ENCODE measurements at places on chromosomes 16 and 17.

GRCh38 chr16:12706628-12707027 is 97.1 kb downstream of the CPPED1 start:
- no peak for DNase-seq

GRCh38 chr16:14252860-14253259 is 181.7 kb downstream of the MRTFB start:
- DNase-seq: no peak

GRCh38 chr17:77455111-77455890 is 314.5 kb downstream of the SEC14L1 start:
- DNase-seq: no peak

DNA sequence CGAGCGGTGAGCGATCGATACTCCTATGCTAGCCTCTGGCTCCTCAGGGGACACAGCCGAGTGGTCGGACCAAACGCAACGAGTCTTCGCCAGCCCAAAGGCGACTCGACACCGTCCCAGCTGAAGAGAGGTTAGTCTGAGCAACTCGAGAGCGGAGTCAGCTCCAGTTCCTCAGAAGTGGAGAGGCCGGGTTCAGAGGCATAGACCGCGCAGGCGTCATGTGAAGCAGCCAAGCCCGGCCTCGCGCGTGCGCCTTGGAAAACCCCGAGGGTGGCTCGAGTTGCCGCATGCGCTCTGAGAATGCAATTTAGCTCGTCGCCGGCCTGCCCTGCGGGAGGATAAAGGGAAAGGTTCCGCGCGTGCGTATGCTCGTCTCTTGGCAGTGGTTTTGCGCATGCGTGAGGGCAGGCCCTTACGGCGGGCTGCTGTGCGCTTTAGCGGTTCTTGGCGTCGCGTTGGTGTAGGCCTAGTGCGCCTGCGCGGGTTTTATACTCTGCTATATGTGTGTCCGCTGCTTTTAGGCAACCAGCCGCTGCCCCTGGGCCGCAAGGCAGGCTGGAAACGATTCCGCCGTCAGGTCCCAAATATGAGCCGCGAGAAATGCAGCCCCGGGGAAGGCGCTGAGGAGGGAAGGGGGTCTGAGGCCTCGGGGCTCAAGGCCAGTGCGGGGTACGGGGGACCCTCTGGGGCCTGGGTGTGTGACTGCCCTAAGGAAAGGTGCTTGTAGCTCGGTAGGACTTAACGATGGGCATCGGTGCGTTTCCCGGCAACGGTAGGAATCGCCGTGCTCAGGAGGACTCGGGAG is at the start of gene KDM8:
Gene KDM8, plus strand, starts transcription at position 20 of the 805 bp plus-strand sequence. CDS start 6,598 bp downstream, outside the sequence.
- DNase-seq: peak; percentile 100

DNA sequence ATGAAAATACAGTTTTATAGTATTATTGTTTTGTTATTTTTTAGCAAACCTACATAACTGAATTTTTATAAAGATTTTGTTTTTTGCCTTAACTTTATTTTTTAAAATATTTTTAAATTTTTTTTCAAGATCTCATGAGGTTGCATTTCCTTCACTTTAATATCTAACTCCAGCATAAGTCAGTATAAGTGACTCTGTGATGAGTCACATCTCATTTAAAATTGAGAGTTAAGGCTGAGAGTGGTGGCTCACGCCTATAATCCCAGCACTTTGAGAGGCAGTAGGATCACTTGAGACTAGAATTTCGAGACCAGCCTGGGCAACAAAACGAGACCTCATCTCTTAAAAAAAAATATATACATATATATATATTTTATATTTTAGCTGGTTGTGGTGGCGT is 44.0 kb downstream of the NLK start:
- DNase-seq: no peak

GRCh38 chr16:67666559-67667452 is at the start of the genes C16orf86 and ENKD1:
Gene C16orf86 (plus strand): TSS chr16:67666814. CDS start chr16:67666971, 157 bp downstream.
Gene ENKD1 (minus strand): TSS chr16:67666750. CDS start chr16:67666442, 308 bp downstream.
- DNase-seq: peak; percentile 84

DNA sequence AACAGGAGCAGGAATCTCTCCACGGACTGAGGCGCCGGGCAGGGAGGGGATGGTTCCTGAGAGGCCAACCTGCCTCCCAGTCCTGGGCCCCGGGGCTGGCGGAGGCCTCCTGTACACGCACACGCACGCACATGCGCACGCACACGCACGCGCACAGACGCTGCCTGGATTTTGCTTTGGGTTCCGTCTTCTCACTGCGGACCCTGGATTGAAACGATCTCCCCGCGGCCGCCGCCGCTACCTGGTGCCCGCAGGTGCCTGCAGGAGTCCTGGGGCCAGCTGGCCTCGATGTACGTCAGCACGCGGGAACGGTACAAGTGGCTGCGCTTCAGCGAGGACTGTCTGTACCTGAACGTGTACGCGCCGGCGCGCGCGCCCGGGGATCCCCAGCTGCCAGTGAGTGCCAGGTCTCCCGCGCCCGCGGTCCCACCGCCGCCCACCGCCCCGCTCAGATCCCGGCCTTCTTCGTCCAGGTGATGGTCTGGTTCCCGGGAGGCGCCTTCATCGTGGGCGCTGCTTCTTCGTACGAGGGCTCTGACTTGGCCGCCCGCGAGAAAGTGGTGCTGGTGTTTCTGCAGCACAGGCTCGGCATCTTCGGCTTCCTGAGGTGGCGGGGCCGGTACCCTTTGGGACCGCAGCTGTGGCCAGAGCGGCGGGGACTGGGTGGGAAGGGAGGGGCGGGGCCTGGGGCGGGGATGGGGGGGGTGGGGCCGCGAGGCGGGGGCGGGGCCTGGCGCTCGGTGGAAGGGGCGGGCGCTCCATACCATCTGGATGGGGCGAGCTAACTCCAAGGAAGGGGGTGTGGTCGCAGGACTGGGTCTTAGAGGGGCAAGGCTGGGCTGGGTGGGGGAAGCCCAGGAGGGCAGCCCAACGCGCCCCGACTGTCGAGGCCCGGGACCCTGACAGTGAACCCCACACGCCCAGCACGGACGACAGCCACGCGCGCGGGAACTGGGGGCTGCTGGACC is 12.3 kb downstream of the CES4A start:
- peak; percentile 48 for DNase-seq

DNA sequence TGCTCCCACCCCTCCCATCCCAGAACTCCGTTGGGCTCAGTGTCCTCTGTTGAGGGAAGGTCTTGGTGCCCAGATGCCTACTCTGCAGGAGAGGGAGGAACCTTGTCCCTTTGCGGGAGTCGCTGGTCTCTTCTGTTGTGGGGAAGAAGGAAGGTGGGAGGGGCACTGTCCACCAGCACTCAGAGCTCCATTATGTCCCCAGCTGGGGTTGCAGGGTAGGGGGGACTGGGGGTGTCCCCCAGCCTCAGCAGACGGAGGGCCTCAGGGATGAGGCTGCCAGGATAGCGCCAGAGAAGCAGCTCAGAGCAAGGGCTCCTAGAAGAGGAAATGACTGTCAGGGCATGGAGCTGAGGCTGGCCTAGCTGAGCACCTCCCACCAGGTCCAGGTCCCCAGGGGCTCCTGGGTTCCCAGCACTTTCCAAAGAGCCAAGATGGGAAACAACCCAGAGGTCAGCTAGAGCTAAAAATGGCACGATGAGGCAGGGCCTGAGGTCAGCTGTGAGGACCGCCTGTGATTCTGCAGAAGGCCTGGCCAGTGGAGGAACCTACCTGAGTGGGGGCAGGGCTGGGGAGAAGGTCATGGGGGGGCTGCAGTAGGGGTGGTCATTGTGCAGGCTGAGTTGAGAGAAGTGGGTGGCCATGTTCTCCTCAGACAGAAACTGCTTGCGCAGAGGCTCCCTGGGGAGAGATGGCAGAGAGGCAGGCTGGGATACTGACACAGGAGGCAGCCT is 893 bp downstream of the HCFC1R1 start:
- DNase-seq: no peak

DNA sequence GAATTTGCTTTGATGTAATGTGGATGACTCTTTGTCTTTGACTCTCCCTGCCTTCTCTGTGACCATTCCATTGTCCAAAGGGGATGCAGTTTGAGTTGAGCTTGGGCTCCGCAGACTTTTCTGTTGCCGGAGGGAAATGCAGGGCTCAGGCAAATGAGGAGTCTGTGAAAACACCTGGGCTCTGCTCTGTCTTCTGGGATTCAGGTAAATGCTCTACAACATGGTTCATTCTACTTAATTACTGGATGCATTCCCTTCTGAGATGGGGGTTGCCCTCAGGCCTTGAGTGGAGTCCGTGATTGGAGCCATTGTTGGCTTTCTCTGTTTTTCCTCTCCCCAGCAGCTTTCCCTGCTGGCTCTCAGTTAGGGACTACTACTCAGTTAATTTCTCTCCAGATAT is 26.4 kb upstream of the SPNS2 start:
- DNase-seq: no peak

DNA sequence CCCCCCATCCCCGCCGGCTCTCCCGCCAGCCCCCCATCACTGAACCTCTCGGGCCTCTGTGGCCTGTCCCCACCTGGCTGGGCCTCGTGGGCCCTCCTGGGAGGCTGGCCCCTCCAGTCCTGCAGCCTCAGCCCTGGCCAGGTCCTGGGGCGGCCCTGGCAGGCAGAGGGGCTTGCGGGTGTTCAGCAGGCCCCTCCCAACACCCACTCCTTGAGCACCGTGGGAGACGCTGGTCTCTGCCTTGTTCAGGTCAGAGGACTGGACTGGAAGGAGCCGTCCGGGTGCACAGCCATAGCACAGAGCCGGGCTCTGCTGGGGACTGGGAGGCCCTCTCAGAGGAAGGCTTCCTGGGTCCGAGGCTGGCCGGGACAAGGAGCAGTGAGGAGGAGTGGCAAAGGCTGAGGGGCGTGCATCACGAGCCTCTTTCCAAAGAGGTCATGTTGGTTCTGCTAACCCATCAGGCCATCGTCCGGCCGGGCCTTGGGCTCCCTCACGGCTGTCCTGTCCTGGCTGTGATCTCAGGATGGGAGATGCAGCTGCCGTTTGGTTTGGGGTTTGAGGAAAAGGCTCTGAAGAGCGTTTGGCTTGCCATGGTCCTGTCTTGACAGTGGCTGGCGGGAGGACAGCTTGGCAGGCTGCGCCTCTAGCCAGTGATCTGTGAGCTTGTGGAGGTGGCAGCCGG is 6.3 kb upstream of the PABPN1L start:
- DNase-seq: no peak

- no peak for DNase-seq
These were observed 96.5 kb upstream of the LHX1 start for GRCh38 chr17:36840796-36841195.

GRCh38 chr17:6496116-6496481 is 51.8 kb downstream of the PIMREG start:
- DNase-seq: no peak

DNA sequence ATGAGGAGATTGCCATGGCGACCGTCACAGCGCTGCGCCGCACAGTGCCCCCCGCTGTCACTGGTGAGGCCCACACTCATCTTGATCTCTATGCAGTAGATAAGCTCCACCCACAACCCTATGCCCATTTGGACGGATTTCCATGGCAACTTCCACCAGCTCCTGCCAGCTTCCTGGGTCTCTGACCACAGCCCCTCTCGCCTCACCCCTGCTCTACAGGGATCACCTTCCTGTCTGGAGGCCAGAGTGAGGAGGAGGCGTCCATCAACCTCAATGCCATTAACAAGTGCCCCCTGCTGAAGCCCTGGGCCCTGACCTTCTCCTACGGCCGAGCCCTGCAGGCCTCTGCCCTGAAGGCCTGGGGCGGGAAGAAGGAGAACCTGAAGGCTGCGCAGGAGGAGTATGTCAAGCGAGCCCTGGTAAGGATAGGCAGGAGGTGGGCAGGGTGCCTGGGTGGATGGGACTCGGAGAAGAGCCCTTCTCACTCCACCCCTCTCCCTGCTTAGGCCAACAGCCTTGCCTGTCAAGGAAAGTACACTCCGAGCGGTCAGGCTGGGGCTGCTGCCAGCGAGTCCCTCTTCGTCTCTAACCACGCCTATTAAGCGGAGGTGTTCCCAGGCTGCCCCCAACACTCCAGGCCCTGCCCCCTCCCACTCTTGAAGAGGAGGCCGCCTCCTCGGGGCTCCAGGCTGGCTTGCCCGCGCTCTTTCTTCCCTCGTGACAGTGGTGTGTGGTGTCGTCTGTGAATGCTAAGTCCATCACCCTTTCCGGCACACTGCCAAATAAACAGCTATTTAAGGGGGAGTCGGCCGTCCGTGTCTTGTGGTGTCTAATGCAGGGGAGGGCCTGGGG is 4.3 kb downstream of the ALDOA start:
- DNase-seq: no peak

GRCh38 chr17:82204831-82205719 is 7.6 kb downstream of the CCDC57 start:
- peak; percentile 56 for DNase-seq

DNA sequence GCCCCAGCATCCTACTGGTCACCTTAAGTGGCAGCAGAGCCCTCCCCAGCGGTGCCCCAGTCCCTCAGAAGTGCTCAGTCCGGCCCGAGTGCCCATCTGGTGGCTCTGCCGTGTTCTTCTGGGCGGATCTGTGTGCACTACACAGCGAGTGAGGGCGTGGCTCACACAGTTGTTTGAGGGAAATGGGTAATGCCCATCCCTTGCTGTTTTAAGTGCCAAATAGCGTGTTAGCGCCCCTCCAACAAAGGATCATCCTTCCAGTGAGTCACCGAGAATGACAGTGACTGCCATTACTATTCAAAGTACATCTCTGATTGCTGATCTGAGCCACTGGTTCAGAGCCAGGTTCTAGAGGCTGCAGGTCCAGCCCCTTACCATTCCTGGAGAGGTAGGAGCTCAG is 152.0 kb downstream of the LGALS9B start:
- DNase-seq: no peak

- no peak for DNase-seq
These were observed 224.2 kb downstream of the CBLN1 start for GRCh38 chr16:49057391-49057790.

DNA sequence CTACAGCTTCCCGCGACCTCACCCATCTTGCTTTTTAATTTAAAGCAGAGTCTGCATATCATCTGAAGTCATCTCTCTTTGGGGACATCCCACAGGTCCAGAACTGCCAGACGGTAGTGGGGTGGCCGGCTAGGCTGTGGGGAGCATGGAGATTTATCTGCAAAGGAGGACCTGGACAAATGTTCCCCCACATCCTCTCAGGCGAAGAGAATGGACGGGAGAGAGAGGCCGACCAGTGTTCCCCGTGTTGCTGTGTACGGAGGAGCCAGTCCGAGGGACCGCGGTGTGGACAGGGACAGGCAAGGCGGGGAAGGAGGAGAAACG is 665 bp upstream of the MT1M start:
- no peak for DNase-seq

GRCh38 chr16:30710971-30711370 is 12.0 kb downstream of the SRCAP start:
- DNase-seq: no peak

- peak; percentile 89 for DNase-seq
These were observed 118.0 kb upstream of the ZNF469 start for GRCh38 chr16:88264641-88265285.

DNA sequence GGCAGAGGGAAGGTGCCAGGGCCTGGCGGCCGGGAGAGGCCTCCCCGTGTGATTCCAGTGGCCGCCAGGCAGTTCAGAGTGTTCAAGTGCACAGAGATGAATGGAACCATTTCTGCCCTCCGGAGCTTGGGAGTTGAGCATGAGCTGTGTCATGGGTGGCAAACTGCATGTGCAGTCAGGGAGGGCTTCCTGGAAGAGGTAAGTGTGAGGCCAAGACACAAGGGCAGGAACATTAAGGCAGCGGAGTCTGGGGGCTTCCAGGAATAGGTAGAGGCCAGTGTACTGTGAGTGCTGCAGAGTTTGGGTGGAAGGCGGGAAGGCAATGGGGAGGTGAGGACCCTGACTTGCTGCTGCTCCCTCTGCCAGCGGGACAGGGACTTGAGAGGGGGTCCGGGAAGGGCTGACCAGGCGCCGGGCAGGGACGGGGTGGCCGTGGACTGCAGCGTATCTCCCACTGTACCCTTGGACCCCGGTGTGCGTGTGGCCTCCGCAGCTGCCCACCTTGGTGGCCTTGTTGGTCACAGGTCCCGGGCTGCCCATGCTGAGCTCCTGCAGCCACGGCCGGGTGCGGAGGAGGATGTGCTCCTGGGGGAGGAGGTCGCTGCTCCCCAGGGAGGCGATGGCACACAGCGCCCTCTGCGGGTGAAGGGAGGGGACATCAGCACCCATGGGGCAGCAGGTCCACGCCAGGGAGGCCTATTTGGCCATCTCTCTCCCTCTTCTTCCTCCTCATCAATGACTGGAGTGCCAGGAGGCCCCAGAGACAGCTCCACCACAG is 7.5 kb upstream of the CEP131 start:
- no peak for DNase-seq

Data from activated CD4-positive, alpha-beta T cell treated with anti-CD3 and anti-CD28 coated beads, Interleukin-2, Interleukin-4, amounts not matched to agents 100 ng/mL and 50 ng/mL, durations not matched to agents 16 hours and 8 hours (primary cell).